Activated T-cell treated with anti-CD3 and anti-CD28 coated beads, Interleukin-2, amount 50 U/mL, for 1 hour (primary cell): ENCODE measurements at places on chromosomes 11 and 22.

GRCh38 chr22:20862540-20862939 is 3.7 kb downstream of the SNAP29 start:
- no peak for DNase-seq

DNA sequence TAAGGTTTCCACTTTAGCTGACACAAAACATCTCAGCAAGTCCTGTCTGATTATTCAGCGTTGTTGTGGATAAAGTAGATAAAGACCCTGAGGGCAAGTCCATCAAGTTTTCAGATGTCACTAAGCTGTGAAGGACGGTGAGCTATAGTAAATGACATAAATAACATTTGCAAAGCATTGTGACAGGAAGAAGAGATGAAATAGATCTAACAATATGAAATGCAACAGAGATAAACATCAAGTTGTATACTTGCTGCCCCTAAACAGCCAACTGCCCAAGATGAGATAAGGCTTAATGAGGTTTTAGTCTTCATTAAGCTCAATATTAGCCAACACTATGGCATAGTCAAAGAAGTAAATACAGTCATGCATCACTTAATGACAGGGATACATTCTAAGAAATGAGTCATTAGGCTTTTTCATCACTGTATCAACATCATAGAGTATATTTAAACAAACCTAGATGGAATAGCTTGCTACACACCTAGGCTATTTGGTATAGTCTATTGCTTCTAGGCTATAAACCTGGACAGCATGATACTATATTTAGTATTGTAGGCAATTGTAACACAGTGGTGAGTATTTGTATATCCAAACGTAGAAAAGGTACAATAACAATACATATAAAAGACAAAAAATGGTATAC is 625.1 kb upstream of the ANO5 start:
- DNase-seq: no peak

DNA sequence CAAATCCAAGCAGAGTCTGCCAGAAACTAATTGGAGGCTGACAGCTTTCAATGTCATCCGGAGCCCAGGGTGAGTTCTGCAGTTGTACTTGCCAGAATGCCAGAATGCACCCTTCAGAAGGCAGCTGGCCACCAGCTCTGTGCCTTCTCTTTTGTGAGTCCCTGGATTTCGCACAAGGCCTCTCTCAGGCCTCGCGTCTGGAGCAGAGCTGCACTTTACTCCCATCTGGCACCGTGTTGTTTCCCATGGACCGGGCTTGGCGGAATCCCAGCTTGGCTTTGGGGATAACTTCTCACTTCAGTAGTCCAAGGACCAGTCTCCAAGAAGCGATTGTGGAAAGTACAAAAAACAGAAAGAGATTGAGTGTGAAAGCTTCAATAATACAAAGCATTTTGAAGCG is 451.3 kb upstream of the KIRREL3 start:
- DNase-seq: no peak

- DNase-seq: no peak
These were observed 194.0 kb downstream of the LARGE1 start for GRCh38 chr22:33726294-33726734.

DNA sequence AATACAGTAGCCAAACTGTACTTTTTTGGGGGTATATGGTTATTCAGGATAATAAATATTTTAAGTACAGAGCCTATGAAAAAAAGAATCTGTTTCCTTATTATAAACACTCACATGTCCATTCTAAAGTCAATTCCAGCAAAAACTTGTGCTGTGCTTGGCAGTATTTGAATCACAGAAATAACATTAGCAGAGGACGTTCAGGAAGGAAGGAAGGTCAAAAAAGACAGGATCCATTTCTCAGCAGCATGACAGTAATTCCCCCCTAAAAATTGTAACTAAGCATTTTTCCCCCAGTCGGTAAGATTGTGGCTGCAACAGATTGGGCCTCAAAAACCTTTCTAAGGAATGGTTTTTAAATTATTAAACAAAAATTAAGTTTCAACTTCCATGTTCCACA is 124.8 kb downstream of the ATG16L2 start:
- DNase-seq: no peak

- no peak for DNase-seq
These were observed 73.6 kb downstream of the MICAL2 start for GRCh38 chr11:12183827-12184620.
